ENCODE measurements at places on chromosomes 6 and 20.

- no peak for DNase-seq
Observed at GRCh38 chr20:61795669-61796630, 269.7 kb downstream of the TAF4 start.

GRCh38 chr20:20102716-20103258 is 50.5 kb downstream of the CFAP61 start:
- no peak for DNase-seq

GRCh38 chr20:50015993-50016770 is 33.4 kb downstream of the SNAI1 start:
- DNase-seq: no peak

- DNase-seq: peak; percentile 53
Observed at GRCh38 chr20:53763707-53764414, 170.2 kb upstream of the ZNF217 start.

DNA sequence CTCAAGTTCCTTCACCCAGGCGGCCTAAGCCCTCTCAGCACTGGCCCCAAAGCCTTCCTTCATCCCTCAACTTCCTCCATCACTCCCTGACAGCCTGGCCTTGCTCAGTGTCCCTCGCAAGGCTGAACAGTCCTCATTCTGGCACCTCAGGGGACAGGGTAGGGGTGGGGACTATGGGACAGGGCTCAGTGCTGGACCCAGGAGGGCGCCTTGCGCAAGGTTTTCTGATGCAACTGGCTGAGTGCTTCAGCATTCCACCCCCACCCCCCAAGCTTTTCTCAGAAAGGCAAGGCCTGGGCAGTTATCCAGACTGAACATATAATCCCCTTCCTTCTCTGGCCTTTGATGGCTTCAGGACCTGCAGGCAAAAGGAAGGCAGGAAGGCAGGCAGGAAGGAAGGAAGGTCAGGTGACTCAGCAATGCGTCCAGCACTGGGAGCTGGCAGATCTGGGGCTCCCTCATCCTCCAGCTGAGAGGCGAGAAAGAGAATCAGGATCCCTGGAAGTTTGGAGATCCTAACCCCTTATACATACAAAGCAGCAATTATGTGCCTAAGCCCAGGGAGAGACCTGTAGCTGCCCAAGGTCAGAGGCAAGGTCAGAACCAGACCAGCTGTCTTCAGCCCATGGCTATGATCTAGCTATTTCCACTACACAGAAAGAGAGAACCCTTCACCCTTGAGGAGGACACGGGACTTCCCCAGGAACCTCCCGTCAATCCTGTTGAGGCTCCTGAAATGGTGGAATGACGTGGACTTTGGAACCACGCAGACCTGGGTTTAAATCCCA is 8.6 kb upstream of the TRIB3 start:
- peak; percentile 99 for DNase-seq

- DNase-seq: peak; percentile 62
Observed at GRCh38 chr20:25058051-25058846, at the start of gene ACSS1. TSS of gene ACSS1 (minus strand) at chr20:25058139. CDS start at chr20:25058102, 37 bp downstream.

DNA sequence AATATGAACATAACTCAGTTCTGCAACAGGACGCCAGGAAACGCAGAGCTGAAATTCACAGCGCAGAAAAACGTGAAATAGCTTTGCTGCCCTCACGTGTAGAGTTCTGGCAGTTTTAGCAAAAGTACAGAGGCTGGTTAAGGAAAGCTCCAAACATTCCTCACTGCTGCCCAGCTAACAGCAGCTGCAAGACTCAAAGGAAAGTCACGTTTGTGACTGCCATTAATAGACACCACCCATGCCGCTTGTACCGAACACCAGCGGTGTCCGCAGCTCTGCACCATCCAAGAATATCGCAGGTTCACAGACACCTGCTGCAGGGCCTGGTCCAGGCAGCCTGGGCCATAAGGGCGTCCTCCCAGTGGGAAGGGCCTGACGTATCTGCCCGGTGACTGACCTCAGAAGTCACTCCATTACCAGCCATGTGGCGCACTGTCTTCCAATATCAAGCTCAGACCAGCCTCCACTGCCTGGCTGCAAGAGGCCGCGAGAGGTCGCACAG is 61.4 kb downstream of the WDR27 start:
- DNase-seq: no peak

All from RPMI7951 (cell line).